NCI-H1105 (cell line): ENCODE measurements at places on chromosomes 4 and X.
A peak's percentile ranks its signal among the peaks of the same experiment; 100 is the strongest.

GRCh38 chr4:3679071-3679825, 86.9 kb upstream of the ADRA2C start:
- no peak for DNase-seq

DNA sequence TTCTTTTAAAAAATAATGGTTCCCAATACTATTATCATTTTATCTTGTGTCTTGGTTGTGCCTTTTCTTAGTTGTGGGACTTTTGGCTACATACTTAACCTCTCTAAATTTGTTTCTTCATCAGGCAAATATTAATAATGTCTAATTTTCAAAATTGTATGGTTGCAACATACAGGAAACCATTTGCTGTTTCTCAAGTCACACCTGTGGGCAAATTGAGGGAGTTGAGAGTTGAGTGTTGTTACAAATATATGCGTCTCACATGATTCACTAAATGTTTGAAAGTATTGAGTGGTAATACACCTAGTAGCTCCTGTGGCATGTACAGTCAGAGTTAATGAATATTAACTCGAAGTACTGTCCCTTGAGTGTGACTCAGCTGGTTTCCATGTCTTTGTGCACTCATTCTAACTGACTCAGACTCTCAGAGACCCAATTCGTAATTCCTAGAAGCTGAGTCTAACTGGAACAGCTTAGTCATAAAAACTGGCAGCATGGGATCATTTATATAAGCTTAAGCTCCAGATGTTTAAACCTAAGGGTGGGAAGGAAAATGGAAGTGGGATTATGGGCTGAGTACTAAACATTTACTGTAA, 802.4 kb downstream of the TRIML1 start:
- no peak for DNase-seq

DNA sequence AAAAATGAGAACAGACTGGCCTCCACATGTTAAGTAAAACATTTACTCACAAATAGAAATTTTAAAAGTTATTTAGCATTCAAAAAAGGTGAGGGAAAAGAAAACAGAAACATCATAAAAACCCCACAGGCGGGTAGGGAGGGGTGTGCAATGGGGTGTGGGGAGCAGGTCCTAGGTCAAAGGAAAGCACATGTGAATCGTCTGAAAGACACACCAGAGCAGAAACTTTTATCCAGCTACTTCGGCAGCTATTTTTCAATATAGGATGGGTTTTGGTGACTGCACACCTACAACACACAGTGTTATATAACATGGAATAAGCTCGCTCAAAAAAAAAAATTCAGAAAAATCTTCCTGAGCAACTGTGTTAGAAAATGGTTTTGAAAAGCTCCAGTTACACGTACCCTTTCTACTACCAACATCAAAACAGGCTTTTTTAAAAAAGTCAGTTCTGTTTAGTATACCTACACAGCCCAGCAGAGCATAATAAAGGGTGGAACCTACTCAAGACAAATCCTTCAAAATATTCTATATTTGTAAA, 1.6 kb downstream of the OTUD4 start:
- no peak for DNase-seq

GRCh38 chr4:5043579-5043978, 7.7 kb upstream of the STK32B start:
- DNase-seq: no peak

- DNase-seq: no peak
These were observed 50.2 kb upstream of the GRID2 start for GRCh38 chr4:92253550-92253949.

- no peak for DNase-seq
These were observed 47.8 kb downstream of the CRLF2 start for GRCh38 chrX:1164322-1165288.

GRCh38 chrX:19177721-19178120, 55.5 kb upstream of the ADGRG2 start:
- DNase-seq: peak; percentile 40

GRCh38 chr4:85967872-85968271, 392.0 kb downstream of the MAPK10 start:
- DNase-seq: no peak

DNA sequence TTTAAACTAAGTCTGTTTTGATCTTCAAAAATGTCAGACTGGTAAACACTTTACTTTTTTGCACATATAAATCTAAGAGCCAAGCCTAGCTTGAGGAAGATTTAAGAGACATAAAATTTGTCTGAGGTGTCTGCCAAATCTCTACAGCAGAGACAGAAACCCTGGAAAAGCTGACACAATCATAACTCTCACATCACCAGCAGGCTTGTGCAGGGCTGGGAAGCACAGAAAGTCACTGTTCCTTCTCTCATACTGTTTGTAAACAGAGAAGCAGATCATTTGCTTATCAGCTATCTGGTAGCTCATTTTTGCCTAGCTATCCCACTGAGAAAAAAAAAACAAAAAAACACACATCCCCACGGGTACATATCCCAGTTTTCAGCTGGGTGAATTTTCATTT, 7.0 kb downstream of the ENOX2 start:
- DNase-seq: no peak

DNA sequence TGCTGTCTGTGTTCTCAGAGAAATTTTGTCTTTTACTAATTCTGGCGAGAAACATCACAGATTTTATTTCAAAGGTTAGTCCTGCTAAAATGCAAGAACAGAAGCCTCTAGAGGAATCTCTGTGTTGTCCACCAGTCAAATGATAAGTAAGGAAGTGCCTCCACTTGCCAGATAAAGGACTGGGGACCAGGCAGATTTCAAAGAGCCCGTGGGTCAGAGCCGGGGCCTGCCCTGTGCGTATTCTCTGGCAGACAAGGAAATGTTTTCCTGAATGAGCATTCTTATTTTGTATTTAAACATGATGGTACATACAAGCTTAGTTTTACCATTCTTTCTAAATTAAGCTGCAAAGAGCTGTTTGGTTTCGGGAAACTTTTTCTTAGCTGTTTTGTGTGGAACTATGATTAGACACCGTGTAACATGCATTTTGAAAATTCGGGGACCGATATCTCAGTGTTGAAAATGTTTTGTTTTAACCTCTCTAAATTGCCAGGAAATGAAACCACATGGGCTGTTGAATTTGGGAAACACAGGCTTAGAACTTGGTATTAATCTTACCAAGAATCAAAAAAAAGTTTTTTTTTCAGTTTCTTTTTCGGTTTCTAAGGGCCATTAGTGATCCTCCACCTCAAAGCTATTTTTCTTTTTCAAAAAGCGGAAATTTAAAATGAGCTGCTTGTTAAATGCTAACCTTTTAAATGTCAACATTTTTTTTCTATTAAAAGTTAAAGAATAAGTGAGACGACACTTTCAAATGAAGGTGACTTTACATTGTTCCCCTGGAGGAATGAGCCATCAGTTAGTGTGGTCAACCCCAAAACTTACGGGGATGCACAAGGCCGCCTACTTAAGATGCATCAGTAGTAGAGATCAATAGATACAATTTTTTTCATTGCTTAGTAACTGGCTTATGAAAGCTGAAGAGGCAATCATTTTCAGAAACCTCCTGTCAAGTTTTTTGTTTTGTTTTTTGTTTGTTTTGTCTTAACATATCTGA, 89.6 kb upstream of the MTM1 start:
- no peak for DNase-seq

GRCh38 chr4:6658597-6659075, 18.2 kb downstream of the MRFAP1 start:
- DNase-seq: no peak

DNA sequence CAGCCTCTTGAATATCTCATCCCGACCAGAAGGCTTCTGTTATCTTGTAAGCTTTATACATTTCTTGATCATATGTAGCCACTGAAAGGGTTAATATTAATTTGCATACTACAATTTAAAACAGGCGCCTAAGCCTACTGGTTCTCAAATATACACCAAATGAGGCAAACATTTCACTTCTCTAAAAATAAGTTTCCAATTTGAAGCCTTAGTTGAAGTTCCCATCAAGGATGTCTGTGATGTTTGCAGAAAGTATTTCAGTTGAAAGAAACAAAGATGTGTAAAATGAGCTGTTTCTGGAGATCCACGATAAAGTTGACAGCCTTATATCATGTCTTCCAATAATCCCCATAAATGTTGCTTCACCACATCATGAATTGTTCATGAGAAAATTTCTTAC, 70.6 kb downstream of the KIT start:
- no peak for DNase-seq

- no peak for DNase-seq
These were observed 3.2 kb downstream of the FGF13 start for GRCh38 chrX:138708268-138708667.

GRCh38 chrX:118764122-118764521, 36.7 kb downstream of the IL13RA1 start:
- DNase-seq: no peak

DNA sequence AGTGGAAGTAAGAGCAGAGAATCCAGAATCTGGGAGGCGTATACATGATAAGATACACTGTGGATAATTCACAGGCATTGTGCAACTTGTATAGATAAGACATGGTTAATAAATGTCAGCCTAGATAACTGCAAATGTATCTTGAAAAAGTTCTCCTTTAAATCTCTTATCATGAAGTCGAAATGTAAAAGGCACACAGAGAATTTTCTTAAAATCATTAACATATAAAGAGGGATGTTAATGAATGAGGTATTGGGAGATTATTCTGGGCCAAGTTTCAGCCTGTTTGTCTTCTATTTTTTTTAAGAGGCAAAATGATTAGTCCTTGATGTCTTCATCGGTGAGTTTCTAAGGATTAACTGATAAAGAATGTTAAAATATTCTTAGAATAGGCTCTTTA, 835 bp downstream of the TDO2 start:
- DNase-seq: no peak

GRCh38 chr4:104492183-104492771, 2.4 kb downstream of the CXXC4 start:
- DNase-seq: no peak

DNA sequence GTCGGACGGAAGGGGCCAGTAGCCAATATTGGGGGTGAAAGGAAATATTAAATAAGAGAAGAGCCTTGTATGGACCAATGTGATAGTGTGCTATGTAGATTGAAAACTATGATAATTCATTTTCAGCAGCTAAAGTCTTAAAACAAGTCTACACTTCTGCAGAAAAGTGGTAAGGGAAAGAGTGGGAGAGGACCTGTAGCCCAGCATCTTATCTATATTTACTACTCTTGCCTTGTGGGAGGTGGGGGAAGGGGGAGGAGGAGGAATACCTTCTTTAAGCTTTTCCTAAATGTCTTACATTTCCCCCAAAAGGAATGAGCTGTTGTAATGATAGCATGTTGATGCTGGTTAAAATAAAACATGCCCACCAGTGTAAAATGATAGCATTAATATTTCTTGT, 220.0 kb upstream of the SPRY1 start:
- DNase-seq: no peak

GRCh38 chr4:81714291-81714690, 242.6 kb upstream of the RASGEF1B start:
- DNase-seq: no peak

- DNase-seq: no peak
These were observed 12.7 kb upstream of the SMIM43 start for GRCh38 chr4:121777625-121778024.

- no peak for DNase-seq
These were observed 56.9 kb upstream of the OGT start for GRCh38 chrX:71475785-71476540.

DNA sequence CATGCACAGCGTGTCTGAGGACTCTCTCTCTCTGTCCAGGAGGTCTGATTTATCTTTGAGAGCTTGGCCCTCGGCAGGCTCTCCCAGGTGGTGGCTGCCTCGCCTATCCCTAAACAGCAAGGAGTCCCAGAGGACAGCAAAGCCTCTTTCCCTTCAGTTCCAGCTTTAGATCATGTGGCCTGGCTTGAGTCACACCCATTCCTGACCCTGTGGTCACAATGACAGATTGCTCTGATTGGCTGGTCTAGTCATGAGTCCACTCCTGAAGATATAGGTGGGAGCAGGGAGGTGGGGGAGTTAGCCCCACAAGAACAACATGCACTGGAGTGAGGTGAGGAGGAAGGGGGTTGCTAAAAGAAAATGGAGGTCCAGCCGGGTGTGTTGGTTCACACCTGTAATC, 12.1 kb upstream of the PORCN start:
- DNase-seq: no peak

GRCh38 chr4:56575820-56576429, 70.3 kb downstream of the ARL9 start:
- no peak for DNase-seq

DNA sequence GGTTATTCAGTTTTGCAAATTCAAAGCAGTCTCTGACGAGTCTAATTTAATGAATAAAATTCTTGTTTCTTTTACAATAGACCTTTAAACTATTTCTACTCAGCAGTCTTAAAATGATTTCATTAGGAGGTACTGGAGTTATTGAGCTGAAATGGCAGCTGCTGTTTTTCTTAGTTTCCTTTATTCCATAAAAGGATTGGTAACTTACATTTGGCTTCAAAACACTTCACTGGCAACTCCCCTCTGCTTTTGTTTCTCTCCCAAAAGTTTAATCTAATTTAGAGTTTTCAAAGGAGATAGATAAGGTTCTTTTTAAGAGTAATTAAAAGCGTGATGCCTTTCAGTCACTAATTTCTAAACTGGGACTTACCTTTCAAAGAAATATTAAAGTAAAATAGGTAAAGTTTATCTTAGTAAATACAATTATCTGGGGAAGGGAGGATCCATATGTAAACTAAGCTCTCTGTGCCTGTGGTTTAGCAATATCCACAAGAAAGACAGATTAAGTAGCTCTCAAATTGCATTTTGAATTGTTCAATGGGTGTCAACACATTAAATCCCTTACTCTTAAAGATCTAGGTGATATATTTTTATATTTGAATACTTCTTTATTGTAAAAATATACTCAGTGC, 17.1 kb upstream of the PCDH10 start:
- DNase-seq: no peak
